A549 treated with ZK216348 at 1 μM for 4 hours (cell line): ENCODE measurements at places on chromosomes 1 and 21. TPM values are rescaled to one million over a fixed set of nuclear protein-coding genes. Genes with fewer than 3 reads are reported as not detected.

ARTN gene
- 0.08 to 0.52 TPM (median 0.30 TPM) in 4 of 5 replicates, not detected in the other for total RNA-seq

CFHR1 gene
- 0.14 to 0.35 TPM (median 0.25 TPM) in 4 of 5 replicates, not detected in the other for total RNA-seq

NKAIN1 gene
- 1.0 to 1.8 TPM (median 1.3 TPM) in 5 replicates for total RNA-seq

C1orf167 gene
- not detected in 5 replicates for total RNA-seq

CYP4B1 gene
- not detected in 5 replicates for total RNA-seq

C1orf53 gene
- total RNA-seq: 2.6 to 8.5 TPM (median 6.6 TPM) in 5 replicates
